ENCODE measurements at places on chromosomes 5 and 9. TPM values are rescaled to one million over a fixed set of nuclear protein-coding genes. Genes with fewer than 3 reads are reported as not detected.

CDX1 gene
- not detected for total RNA-seq

RANBP3L gene
- 0.76 TPM for total RNA-seq

PDZD2 gene
- 7.1 TPM for total RNA-seq

CCIN gene
- not detected for total RNA-seq

Data from M059J (cell line).